ENCODE measurements at places on chromosomes 2 and 18.

GRCh38 chr18:76984193-76985155, 148.1 kb downstream of the MBP start:
- no peak for DNase-seq

GRCh38 chr2:129812071-129812470, 167.4 kb upstream of the RAB6C start:
- DNase-seq, result no peak

GRCh38 chr18:23451491-23451890, 1.6 kb upstream of the RIOK3 start:
- no peak for DNase-seq

- DNase-seq, result no peak
These were observed 184.6 kb downstream of the FMNL2 start for GRCh38 chr2:152519581-152519952.

GRCh38 chr2:140274891-140275290, 1494.7 kb upstream of the NXPH2 start:
- DNase-seq, result no peak

- DNase-seq, result no peak
These were observed 136.7 kb downstream of the EML6 start for GRCh38 chr2:54859997-54860701.

- DNase-seq, result no peak
These were observed 8.5 kb downstream of the RFX8 start for GRCh38 chr2:101466426-101466825.

DNA sequence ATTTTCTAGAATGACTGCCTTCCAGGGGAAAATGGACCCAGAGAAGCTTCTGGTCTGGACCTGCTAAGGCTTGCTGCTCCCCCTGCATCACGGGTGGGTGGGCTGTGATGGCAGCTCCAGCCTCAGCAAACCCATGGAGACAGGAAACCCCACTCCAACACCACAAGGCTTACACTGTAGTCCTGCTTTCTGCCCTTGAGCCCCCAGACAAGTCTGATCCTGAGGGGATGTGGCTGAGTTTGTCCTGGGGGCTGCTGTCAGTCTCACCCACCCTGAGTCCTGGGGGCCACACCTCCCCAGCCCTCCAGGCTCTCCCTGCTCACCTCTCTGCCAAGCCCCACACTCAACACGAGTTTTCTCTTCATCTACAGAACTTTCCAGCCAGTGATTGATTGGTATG, 279.4 kb downstream of the EIPR1 start:
- no peak for DNase-seq

GRCh38 chr2:225494100-225494459, 94.6 kb downstream of the NYAP2 start:
- DNase-seq, result no peak

GRCh38 chr2:26850505-26850904, 2.6 kb downstream of the DPYSL5 start:
- DNase-seq, result no peak

DNA sequence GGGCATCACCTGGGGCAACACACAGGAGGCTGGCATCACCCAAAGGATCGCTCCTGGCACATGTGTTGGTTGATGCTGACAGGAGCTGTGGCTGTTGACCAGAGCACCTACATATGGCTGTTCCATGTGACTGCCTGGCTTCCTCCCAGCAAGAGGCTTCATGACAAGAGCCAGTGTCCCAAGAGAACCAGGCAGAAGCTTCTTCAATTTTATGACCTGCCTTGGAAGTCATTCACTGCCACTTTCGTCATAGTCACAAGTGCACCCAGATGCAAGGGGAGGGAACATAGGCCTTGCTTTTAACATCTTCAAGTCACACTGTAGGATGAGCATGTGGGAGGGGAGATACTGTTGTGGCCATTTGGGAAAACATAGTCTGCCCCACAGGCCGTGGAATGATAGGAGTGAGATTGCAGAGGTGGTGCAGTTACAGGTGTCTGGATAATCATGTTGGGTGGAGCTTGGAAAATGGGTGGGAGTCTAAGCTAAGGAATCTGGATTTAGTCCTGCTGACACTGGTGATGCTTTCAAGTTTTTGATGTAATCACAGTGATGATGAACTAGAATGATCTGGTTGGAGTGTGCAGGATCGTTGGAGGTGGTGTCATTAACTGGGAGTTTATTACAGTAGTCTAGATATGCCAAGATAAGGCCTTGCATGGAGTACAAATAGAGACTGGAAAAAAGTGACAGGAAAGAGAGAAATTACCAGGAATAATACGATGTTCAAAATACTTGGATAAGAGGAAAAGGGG, 107.0 kb downstream of the RAPGEF4 start:
- DNase-seq, result no peak

GRCh38 chr2:129984426-129984825, 5.0 kb downstream of the RAB6C start:
- no peak for DNase-seq

DNA sequence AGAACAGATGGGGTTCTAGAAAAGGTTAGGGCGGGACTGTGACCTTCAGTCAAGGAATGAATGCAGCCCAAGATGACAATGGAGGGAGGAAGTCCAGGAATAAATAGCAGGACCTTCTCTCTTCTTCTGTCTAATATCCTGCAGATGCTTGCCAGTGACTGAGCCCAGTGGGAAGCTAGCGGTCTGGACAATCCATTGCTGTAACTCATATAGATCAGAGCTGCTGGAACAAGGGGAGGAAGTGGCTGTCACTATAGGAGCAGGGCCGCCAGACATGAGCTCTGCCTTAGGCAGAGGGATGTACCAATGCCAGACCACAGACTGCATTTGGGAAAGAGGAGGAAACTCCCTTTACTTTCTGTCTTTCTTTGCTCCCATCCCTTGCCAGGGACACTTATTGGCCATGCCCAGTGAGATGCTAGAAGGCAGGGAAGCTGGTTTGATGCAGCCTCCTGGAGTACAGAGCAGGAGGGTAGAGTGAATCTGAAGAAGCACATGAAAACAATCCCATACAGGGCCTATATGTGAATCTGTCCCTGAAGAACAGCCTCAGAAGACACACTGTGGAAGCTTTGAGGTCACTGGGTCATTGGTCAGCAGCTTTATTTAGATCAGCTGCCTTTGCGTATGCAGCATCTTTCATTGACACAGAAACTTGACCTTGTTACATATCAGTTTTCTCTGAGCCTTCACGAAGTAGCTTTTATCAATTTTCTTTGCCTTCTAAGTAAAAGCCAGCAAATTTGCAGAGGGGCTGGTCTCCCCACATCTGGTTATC, 65.4 kb downstream of the CCDC85A start:
- DNase-seq, result no peak

DNA sequence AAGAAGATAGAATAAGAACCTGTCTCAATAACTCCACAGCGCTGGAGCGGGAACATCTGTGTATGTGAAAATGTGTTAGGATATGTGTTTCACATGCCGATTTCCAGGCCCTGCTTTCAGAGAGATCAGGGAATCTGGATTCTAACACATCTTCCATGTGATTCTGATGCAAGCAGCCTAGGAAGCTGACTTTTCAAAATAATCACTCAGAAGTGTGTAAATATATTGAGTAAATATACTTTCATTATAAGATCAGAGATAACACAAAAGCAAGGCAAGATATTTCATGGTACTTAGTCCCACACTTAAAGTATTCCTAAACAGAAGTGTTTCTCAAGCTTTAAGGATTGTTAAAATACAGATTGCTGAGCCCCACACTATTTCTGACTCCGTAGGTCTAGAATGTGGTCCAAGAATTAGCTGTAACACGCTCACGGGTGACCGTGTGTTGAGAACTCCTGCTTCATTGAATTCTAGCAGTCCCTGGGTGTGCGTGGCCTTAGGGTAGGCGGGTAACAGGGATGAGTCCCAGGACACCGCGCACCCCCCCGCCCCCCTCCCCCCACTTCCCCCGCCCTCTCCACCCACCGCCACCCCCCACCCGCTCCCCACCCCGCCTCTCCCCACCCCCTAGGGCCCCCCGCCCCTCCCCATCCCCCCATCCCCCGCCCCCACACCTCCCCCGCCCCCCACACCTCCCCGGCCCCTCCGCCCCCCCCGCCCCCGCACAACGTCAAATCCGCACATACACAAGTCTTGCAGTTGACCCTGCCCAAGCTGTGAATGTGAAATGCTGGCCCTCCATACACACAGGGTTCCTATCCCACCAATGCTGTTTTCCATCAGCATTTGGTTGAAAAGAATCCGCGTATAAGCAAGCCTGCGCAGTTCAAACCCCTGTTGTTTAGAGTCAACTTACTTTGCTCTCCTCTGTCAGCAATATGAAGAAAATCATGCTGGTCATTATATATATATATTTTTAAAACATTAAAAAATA, 94.2 kb upstream of the SLC39A10 start:
- no peak for DNase-seq

DNA sequence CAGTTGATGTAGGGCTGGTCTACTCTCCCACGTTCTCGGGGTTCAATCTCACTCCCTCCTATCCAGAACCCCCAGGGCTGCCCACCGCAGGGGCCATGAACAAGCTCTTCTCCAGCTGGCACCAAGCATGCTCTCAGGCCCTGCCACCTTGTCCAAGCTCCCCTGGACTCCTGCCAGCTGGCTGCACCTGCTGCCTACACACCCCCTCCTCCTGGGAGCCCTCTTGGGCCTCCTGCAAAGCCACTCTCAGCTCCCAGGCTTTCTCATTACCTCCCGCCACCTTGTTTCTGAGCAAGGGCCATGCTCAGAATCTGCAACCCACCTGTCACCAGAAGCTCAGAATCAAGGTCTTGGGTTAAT, 56.0 kb downstream of the HDAC4 start:
- no peak for DNase-seq

DNA sequence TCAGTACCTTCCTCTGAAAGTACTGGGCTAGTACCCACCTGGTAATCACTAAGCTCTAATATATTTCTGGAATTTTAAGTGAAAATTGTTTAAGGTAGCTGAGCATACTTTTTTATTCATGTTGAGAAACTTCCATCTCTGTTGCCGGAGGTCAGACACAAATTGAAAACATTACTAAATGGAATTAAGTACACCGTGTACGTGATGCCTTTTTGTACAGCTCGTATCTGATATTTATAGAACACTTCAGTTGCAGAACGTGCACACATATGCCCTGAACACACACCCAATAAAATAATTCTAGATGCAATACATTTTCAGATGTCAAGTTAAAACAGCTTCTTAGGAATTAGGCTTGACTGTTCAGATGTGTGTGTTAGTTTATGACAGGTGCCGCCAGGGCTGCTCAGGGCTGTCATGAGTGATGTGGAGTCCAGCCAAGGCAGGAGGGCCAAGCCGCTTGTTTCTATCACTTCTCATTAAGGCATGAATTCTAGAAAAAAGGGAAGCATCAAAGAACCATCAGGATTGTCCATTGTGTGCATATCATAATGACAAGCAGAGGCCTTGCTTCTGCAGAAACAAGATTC, 80.9 kb upstream of the FOSL2 start:
- no peak for DNase-seq

DNA sequence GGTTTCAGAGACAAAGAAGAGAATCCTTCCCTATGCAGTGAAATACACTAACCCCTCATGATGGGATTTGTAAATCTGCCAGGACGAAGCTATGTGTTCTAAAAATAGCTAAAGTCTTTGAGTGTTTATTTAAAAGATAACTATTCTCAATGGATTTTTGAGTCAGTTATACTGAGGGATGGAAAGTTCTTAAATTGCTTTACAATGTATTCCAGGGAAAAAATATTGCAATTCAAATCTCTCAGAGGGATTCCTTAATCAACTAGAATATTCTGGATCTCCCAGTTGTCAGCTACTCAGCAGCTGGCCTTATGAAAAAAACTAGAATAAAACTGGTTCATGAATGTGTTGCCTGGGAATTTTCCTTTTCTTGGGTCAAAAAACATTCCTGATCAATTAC, 312.4 kb downstream of the PLCL1 start:
- no peak for DNase-seq

DNA sequence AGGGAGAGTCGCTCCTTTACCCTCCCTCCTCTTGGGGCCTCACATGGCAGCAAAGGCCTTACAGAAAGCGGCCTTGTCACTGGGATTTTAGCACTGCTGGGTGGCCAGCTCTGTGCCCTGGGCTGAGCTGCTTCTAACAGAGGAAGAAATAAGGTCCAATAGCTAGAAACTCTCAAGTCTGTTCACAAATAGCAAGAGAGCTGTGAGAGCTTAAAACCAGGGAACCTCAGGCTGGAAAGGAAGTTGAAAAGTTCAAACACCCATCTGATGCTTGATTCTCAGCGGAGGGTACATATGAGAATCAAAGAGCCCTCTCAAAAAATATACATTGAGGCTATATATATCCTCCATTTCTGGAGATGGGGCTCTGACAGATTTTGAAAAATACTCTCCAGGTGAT, 54.7 kb downstream of the ST6GAL2 start:
- no peak for DNase-seq

GRCh38 chr2:112728378-112729175, 7.8 kb downstream of the NT5DC4 start:
- no peak for DNase-seq

DNA sequence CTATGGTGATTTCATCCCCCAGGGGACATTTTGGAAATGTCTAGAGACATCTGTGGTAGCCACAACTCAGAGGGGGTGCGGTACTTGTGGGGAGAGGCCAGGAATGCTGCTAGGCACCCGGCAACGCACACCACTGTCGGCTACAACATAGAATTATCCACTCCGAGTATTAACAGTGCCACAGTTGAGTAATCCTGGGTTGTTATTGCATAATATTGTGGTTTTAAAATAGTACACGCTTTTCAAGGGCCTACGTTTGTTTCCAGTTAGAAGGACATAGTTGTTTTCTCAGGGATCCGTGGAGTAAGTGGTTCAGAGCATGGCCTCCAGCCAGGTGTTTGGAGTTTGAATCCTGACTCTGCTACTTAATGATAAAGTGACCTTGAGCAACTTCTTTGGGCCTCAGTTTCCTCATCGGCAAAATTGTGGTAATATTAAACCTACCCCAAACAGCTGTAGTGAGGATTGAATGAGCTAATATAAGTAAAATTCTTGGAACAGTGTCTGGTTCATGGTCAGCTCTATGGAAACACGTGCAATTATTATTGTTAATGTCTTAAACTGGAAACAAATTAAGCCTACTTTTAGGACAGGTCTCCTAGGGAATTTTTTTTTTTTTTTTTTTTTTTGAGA, 24.5 kb downstream of the CYP27A1 start:
- no peak for DNase-seq

DNA sequence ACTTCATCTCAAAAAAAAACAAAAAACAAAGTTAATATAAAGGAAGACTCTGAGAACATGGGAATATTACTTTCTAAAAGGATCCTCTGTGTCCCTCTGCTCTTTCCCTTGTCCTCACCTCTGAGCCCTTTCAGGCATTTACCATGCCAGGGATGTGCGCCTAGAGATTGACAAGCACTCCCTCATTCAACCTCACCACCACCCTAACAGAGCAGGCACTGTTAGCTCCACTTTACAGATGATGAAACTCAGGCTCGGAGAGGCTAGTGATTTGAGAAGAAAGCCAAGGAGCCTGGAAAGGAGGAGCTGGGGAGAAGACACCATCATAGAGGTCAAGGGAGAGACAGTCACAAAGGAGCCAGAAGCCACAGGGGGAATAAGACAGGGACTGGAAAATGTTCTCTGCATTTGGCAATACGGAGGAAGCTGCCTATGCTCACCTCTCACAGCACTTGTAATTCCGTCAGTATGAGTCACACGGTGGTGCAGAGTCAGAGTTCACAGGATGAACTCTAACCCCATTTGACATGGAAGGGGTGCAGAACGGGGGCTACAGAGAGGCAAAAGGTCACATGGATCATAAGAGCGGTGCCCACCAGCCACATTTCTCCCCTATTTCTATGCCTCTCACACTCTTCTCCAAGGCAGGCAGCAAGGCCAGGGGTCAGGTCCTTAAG, 101.8 kb upstream of the NFU1 start:
- DNase-seq, result no peak
